ENCODE measurements at places on chromosomes 11 and 22.

GRCh38 chr22:39415506-39415905 is 15.9 kb downstream of the TAB1 start:
- DNase-seq, result no peak

DNA sequence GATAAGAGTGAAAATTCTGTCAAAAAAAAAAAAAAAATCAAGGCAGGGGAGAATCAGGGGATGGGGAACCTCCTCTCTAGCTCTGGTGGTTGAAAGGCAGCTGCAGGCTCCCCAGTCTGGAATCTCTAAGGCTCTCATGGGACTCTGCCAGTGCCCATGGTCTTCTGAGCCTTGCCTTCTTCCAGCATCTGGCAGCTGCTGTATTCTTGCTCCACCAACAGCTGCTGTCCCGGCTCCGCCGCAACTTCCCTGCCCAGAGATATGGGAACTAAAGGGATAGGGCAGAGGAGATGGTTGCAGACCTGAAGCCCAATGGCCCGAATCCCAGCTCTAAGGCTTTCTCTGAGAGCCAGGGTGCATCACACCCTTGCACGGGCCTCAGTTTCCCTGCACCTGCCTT is 49.5 kb upstream of the PHF21B start:
- no peak for DNase-seq

- no peak for DNase-seq
These were observed 200.8 kb downstream of the HIPK3 start for GRCh38 chr11:33457948-33458347.

DNA sequence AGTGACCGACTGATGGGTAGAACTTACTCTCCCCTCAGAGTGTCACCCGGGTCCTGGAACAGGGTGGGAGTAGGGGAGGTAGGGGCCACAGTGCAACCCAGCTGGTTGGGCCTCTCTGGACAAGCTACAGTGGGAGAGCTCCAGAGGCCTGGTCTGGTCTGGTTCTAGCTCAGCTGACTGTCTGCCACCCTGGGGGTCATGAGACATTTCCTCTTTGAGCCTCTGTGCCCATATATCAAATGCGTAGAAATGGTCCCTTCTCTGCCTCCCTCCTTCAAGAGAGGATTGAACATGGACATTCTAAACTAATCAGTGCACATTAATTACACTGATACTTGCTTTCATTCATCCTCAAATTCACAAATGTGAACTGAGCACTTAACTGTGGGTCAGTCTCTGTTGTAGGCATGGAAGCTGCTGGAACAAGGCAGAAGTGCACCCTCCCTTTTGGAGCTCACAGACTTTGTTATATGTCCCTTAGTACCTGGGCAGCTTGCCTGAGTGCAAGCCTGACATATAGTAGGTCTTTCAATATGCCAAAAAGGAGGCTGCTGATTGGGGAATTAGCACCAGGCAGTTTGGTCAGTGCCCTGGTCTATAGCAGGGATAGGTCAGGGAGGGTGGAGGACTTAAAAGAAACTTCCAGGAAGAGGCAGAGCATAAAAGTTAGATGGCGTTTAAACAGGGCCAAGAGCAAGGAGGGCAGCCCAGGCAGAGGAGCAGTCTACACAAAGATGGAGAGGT is 25.7 kb downstream of the ARHGEF17 start:
- DNase-seq, result no peak

DNA sequence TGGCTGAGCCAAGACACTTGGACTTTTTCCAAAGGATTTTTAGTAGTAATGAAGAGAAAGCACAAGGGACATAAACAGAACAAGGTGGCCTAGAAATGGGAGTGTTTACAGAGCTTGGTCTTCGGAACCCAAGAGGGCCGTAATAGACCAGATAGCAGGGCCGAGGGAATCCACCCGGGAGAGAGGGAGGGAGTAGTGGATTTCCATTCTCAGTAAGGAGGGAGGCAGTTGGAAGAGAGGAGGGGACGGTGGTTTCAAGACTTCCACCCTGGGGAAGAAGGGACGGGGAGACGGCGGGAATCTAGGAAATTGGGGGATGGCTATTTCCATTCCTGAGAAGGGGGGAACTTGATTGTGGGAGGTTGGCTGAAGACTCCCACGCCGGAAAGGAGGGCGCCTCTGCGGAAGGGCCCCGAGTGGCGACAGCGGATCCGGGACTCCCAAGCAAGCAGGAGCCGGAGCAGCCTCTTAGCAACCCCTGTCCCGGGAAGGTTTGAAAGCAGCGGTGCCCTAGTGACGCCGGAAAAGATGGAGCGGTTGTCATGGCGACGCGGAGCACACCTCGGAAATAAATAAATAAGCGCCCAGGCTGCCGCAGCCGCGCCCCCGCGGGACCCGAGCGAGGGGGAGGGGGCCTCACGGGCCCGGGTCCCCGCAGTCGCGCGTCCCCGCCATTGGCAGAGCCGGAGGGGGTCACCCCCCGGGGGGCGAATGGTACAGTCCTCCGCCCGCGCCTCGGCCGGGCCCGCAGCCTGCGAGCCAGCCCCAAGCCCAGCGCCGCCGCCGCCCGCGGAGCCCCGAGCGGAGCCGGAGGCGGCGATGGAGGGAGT is 31.6 kb downstream of the EIF3F start:
- DNase-seq, result peak; percentile 36

DNA sequence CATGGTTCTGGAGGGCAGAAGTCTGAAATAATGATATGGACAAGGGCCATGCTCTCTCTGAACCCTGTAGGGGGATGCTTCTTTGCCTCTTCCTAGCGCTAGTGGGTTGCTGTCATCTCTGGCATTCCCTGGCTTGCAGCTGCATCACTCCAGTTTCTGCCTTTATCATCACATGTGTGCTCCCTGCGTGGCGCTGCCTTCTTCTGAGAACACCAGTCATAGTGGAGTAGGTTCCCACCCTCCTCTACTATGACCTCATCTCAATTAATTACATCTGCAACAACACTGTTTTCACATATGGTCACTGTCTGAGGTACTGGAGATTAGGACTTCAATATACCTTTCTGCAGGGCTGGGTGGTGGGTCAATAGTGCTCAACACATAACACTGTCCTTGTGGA is 402.3 kb upstream of the NARS2 start:
- DNase-seq, result no peak

- DNase-seq, result no peak
These were observed 5.9 kb upstream of the VWA5A start for GRCh38 chr11:124109377-124109776.

DNA sequence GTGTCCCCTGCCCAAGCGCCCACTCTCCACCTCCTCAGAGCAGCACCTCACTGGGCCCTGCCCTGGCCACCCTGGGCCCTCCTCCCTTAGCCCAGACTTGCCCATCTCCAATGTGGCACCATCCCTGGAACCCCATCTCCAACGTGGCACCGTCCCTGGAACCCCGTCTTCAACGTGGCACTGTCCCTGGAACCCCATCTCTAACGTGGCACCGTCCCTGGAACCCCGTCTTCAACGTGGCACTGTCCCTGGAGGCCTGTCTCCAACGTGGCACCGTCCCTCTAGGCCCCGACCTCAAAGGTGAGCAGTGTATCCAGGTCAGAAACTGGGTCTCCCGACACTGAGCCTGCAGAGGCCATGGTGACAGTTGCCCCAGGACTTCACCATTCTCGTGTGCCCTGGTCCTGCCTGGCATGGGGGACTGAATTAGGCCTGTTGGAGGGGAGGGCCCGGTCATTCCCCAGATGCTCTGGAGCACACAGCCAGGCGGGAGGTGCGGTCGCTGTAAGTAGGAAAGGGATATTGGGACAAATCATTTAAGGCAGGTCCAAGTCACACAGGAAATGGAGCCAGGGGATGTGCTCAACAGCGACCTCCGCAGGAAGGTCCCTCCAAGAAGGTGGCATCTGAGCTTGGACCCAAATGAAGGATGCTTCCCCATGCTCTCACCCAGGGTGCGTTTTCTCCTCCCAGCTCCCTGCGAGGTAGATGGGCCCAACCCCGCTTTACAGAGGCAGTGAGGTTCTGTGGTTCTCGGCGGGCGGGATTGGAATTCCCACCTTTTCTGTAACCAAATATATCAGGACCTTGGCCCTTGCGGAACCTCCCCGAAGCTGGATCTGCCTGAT is 2.4 kb upstream of the CTSD start:
- DNase-seq, result no peak

DNA sequence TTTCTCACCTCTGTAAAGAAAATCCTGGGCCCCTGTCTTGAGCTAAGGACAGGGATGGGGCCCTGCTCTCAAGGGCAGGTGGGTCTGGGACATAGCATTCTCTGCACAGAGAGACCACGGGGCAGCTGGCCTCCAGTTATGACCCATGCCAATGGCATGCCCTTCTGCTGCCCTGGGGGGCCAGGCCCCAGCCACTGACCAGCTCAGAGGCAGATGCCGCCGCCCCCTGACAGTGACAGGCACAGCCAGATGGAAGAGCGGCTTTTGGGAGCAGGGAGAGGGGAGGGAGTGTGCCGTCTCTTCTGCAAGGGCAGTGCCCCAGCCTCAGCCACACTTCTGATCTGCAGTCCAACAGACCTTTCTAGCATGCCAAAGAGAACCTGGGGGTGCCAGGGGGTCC is 114.8 kb upstream of the NAV2 start:
- no peak for DNase-seq

- DNase-seq, result no peak
These were observed 29.3 kb upstream of the MUC5B start for GRCh38 chr11:1193326-1194230.

DNA sequence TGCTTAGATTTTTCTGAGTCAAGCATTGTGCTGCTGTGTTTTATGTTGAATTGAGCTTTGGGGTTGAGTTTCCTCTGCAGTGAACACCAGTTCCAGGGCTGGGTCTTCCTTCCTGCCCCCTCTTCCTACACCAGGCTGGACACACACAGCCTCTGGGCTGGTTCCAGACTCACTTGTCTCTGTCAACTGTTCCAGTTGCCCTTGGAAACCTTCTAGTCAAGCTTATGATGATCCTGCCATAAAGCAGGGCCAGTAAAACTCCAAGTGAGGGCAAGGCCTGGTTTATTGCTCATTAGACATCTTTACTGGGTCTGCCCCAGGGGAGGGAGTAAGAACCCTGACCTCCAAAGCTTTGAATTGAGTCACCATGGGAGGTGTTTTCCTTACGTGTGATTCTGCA is 61.1 kb downstream of the KIAA1671 start:
- DNase-seq, result no peak

- no peak for DNase-seq
These were observed 51.2 kb upstream of the ARHGAP20 start for GRCh38 chr11:110763249-110764011.

DNA sequence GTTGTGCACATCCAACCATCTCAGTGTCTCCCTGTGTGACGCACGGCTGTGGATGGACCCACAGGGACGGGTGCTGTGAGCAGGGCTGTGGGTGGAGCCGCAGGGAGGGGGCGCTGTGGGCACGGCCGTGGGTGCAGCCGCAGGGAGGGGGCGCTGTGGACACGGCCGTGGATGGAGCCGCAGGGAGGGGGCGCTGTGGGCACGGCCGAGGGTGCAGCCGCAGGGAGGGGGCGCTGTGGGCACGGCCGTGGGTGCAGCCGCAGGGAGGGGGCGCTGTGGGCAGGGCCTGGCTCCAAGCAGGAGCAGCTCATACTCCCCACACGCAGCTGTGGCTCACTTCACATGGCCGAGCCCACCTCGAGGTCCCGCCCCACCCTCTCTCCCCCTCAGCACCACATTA is 6.0 kb upstream of the MAPK11 start:
- no peak for DNase-seq

DNA sequence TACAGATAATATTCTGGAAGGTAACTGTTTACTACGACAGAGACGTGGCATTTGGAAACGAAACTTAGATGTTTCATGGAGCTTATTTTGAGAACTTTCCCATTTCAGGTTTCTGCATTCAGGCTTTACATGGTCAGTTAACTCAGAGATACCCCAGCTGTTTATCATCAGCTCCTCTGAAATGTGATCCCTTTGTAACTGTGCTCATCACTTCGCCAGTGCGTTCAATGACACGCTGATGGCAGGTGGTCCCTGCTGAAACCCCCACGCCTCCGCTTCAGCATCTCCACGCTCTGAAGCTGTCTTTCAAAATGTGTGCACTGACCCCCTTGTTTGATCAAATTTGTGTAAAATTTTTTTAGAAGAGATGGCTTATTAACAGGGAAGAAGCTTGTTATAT is 30.5 kb downstream of the ALG12 start:
- DNase-seq, result no peak

DNA sequence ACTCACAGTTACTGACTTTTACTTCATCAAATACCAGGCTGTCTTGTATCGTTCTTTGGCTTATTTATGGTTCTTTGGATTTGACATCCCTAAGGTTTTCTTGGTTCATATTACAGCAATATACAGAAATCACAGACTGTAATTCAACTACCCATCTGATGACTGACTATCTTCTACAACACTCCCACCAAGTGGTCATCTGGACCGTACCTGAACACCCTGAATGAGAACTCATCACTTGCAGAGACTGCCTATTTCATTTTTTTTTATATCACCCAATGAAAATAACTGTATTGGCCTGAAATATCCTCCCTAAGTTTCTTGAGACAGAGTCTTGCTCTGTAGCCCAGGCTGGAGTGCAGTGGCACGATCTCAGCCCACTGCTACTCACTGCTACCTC is 9.5 kb upstream of the UPB1 start:
- DNase-seq, result no peak

DNA sequence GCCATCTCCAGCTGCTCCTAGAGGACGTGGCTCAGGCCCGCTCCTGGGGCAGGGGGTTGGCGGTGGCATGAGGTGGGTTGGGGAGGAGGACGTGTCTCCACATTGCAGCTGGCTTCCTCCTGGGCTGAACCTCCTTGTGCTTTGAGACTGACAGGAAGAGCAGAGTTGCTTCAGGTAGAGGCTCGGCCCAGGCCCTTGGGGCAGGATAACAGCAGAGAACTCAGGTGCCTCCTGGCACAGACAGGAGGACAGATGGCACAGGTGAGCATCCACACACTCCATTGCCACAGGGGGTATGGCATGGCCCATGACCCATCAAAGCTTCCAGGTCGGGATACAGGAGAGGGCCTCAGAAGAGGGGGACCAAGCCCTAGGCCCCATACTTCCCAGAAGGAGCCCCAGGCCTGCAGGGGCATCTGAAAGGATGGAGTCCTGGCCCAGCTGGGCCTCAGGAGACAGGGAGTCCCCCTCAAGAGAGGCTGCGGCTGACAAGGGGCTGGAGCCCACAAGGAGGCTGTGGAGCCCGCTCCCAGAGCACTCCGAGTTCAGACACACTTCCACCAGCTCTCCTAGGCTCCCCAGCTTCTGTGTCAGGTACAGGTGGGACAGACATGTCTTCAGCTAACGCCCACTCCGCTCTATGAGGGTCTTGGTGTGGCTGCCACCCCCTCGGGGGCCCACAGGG is 2.0 kb upstream of the KLHL35 start:
- no peak for DNase-seq

Measured in stimulated activated CD8-positive, alpha-beta memory T cell treated with anti-CD3 and anti-CD28 coated beads, Interleukin-2, amount 100 ng/mL, for 48 hours (primary cell).